H1 (cell line): ENCODE measurements at places on chromosomes 6 and 20.

DNA sequence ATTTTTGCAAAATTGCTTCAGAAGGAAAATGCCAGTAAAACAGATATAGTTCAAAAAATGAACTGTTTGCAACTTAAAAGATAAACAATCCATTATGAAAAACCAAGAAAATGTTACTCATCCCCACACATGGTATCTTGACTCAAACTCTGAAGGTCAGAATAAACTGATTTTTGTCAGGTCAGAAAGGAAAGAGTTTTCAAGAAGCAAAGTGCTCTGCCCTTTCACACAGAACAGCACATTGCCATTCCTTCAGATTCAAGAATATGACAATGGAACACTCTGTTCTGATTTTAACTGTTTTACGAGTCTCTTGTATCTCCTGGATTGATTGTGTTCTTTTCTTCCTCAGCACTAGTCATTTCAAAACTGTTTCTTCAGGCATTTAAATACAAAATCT, 33.8 kb upstream of the NT5E start:
- no peak for DNase-seq

DNA sequence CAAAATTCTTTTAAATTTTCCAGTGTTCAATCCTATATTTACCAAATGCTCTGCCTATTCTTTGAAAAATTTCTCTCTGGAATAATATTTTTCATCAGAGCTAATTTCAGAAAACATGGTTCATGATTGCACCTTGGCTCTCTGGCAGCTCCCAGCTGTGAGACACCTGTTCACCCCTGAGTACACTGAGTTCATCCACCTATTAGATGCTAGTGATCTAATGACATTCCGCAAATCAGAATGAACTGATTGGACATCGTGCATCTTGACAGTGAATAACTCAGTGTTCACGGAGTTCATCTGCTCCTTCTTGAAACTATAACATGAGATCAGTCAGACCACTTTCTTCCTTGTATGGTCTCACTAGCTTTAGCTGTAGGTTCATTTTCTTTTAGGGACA, 3.9 kb upstream of the SHPRH start:
- DNase-seq, result no peak

DNA sequence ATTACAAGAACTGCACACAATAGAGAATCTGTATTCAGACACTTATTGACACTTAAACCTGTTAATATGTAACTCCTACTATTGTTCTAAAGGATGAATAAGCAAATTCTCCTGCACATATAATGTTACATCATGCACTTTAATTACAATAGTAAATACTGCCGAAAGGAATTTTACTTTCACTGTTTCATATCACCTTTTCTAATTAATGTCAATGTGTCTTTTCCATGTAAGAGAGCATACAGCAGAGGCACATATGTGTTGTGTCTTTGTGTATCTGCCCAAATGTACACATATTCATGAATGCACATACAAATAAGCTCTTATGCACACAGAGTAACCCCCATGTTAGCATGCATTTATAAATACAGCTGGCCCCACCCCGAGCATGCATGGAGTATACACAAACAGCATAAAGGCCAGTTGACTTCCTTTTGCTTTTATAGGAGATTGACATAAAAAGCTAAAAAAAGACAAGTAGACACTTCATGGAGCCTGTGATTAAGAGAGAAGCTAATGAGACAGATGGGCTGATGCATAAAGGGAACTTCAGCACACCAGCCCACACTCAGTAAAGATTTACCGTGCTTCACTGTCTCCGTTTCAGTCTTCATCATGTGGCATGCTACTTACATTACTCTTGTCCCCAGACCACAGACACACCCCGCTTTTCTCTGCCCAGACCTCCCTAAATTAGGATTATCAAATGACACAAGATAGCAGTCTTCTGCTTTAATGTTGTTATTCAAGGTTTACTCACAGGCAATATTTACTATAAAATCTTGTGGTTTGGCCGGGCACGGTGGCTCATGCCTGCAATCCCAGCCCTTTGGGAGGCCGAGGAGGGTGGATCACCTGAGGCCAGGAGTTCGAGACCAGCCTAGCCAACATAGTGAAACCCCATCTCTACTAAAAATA, 184.6 kb downstream of the ATXN1 start:
- no peak for DNase-seq

DNA sequence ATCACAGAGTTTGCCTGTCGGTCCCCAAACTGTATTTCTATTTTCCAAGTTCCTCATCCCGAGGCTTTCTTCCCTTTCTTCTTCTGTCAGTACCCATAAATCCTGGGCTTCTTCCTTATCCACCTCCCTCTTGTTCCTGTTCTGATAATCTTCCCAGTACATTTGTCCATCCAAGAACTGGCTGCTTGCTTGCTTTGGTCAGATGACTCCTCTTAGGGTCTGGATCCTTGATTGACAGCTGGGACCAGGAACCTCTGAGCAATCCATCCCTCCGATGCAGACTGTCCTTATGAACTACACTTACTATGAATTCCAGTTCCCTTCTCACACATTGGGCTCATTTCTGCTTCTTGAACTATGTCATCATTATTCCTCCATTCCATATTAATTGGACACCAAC, 275.3 kb upstream of the CITED2 start:
- DNase-seq, result no peak

GRCh38 chr20:33914919-33915318, 78.8 kb upstream of the RALY start:
- no peak for DNase-seq

GRCh38 chr6:127515794-127516661, 3.1 kb downstream of the MTCL3 start:
- DNase-seq, result peak; percentile 84

DNA sequence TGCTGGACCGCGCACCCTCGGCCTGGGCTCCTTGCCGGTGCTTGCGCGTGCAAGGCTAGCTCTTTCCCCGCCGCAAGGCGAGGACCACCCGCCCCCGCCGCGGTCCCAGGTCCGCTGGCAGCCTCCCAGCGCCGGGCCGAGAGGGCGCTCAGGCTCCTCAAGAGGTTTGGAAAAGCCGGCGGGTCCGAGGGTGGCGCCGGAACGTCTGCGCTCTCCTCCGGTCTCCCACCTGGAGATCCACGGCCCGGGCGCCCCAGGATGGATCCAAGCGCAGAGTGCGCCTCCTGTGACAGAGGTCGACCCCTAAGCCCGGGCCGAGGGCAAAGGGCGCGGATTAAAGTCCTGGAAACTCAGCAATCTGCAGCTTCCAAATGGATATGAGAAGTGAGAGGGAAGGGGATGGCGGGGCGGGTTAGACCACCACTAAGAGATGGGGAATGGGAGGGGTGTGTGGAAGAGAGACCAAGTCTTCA, 575 bp upstream of the MICAL1 start:
- no peak for DNase-seq

DNA sequence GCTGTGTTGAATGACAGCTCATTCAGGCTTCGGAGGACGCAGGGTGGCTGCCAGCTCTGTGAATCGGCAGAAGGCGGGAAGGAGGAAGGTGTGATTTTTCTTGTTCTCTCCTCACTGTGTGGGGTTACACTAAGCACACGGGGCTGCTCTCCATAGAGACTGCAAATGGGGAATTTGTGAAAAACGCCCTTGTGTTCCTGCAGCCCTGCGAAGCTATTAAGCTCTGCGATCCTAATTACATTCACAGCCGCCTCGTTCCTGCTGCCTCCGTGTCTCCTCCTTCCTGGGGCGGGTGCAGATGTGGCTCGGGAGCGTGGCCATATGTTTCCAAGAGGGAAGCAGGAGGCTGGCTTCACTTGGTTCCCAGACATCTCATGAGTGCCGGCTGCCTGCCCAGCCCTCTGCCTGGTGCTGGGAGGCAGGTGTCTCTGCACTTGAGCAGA, 124.0 kb downstream of the TOX2 start:
- DNase-seq, result no peak

DNA sequence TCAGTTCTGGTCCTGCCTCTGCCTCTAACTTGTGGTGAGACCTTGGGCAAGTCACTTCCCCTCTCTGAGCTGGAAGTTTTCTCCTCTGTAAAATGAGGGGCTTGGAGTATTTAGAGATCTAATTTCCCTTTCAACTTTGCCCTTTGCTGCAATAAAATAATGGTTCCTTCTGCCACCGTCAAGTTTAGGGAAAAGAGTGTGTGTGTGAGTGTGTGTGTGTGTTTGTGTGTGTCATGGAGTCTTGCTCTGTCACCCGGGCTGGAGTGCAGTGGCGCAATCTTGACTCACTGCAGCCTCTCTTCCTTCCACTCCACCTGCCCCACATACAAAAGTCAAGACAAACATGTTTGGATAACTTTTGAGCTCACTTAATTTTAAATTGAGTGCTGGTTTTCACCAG, 39.2 kb upstream of the PIM1 start:
- DNase-seq, result no peak

- DNase-seq, result no peak
These were observed 169.7 kb upstream of the TNFAIP3 start for GRCh38 chr6:137697267-137697938.

DNA sequence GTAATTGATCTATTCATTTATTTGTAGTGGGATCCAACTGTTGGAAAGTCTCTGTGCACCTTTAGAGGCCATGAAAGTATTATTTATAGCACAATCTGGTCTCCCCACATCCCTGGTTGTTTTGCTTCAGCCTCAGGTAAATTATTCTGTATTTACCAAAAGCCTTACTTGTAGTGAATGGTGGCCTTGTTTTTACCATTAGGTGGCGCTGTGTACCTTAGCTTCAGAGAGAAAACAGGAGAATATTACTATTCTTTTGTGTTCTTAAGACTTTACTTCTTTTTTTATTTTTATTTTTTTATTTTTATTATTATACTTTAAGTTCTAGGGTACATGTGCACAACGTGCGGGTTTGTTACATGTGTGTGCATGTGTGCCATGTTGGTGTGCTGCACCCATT, 23.7 kb downstream of the PEX7 start:
- DNase-seq, result no peak

DNA sequence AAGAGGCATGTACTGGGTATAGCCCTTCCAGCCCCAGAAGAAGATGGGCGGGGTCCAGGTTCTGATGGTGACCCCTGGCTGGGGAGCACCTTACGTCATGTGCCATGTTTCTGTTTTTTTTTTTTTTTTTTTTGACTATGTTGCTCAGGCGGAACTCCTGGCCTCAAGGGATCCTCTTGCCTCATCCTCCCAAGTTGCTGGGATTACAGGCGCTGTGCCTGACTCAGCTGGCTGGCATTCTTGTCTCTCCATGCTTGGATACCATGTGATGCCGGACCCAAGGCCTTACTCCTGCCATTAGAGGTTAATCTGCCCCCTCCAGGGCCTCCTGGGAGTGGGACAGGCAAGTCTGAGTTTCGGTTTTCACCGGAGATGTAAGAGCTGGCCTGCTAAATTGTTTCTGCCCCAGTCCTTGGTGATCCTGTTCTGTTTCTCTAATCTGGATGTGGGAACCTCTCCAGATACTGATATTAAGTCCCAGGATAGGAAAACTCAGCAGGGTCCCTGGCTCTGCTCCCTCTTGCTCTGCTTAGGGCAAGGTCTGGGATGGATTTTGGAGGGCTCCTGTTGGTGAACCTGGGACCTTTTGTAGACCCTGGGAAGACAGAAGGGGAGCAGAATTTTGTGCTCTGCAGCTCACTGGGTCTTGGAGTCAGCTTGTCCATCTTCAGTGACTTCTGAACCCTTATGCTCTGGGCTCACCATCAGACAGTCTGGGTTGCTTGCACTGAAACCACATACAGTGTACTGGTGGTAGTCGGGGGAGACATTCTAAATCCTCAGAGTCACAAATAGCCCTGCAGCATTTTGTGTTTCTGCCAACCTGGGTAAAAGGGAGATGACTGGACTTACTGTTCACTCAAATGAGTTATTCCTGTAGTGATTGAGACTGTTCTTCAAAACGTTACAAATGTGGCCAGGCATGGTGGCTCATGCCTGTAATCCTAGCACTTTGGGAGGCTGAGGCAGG, 45.1 kb downstream of the PTK7 start:
- DNase-seq, result no peak

- no peak for DNase-seq
These were observed 13.1 kb downstream of the JAG1 start for GRCh38 chr20:10660661-10661060.

- no peak for DNase-seq
These were observed 41.0 kb downstream of the MOCS1 start for GRCh38 chr6:39893286-39893685.

DNA sequence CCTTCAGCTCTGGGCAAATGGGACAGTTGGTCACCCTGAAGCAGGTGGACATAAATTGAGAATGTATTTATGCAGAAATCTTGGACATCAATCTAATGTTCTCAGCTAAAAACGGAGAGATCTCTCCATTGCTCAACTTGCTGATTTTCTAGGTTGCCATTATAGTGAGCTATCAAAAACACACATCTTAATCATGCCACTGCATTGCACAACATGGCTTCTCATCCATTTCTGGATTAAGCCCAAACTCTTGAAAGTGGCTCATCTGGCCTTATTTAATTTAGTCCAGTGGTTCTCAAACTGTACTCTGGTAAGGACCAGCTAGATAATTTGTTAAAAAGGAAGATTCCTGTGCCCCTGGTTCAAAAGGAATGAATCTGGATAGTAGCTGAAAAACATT, 324.9 kb upstream of the CITED2 start:
- DNase-seq, result no peak

DNA sequence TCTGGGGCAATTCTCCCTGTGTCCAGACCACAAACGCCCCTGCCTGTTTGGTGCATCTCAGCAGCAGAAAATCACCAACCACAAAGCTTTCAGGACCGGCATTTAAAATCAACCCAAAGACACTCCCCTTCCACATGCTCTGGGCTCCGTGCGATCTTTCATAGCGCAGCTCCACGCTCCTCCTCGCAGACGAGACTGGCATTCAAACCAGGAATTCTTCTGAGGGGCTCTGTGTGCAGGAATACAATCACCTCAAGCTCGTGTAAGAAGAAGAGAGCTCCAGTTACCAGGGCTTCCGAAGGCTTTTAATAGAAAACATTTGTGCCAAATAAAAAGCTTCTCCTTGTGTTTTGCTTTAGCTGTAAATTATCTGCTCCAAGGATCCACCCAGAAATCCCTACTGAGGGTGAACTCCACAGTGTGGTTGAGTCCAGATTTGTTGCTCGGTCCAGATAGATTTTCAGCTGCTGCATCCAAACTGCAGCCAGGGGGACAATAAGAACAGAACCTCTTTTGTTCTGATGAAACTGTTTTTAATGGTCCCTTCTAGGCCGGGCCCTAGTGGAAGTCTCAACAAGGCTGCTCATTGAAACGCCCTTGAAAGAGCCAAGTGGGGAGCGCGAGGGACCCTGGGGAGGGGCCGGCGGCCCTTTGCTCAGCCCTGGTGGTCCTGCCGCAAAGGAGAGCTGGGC, 16.4 kb upstream of the BMP7 start:
- DNase-seq, result no peak

GRCh38 chr6:71123051-71123450, 165.6 kb upstream of the OGFRL1 start:
- DNase-seq, result no peak

DNA sequence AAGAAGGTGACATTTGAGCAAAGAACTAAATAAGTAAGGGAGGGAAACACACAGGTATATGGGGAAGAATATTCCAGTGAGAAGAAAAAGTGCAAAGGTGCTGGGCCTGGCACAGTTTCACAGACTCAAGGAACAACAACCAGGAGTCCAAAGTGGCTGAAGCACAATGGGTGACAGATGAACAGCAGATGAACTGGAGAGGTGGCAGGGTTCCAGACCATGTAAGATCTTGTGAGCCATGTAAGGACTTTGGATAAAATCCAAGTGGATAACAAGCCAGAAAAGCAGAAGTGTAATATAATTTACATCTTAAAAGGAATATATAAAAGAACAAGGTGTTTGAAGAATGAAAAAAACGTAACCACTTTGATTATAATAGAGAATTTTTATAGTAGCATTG, 87.9 kb downstream of the MMS22L start:
- no peak for DNase-seq

- no peak for DNase-seq
These were observed 167.4 kb downstream of the SASH1 start for GRCh38 chr6:148509800-148510581.

GRCh38 chr6:5930143-5930770, 76.5 kb downstream of the NRN1 start:
- DNase-seq, result no peak
